Activated CD4-positive, alpha-beta T cell treated with anti-CD3 and anti-CD28 coated beads, Interleukin-2, amount 50 U/mL, for 16 hours (primary cell): ENCODE measurements at places on chromosomes 1 and 21.
A peak's percentile ranks its signal among the peaks of the same experiment; 100 is the strongest.

DNA sequence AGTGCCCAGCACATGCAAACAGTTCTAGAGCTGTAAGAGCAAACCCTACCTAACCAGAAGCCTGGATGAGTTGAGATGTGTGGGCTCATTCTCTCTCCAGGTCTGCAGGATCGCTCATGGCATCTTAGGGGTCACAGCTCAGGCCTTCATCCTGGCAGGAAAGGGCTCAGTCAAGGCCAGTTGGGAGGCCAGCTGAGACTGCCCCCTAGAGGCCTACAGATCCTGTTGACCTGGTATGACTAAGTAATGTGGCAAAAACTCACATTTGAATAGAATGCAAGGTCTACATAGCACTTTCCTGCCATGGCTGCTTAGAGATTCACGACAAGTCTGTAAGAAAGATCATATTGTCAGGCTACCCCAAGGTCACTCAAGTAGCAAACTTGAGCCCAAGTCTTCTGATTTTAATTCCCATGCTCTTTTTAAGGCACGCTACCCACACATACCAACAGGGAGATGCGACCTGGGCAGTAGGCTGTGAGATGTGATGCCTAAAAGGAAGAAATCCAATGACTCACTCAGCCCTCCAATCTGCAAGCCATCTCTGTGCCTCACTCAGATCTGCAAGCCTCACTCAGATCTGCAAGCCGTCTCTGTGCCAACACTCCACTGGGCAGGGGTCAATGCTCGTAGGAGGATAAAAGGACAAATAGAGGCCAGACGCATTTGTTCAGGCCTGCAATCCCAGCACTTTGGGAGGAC, 5.1 kb upstream of the CAPN8 start:
- DNase-seq = peak; percentile 23

DNA sequence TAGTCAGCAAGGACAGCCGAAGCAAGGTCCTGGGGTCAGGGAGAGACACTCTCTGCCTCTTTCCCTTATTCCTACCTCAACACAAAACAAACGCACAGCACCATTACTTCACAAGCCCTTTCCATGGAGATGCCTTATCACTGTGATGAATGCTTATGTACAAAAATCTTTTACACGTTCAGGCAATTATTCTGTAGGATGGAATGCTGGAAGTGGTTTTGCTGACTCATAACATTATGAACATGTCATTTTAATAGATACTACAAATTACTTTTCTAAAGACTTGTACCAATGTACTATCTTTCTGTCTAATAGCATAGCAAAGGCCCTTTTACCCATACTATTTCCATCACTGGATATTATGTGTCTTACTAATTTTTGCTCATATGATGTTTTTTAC, 98.4 kb downstream of the TTLL7 start:
- DNase-seq = no peak

DNA sequence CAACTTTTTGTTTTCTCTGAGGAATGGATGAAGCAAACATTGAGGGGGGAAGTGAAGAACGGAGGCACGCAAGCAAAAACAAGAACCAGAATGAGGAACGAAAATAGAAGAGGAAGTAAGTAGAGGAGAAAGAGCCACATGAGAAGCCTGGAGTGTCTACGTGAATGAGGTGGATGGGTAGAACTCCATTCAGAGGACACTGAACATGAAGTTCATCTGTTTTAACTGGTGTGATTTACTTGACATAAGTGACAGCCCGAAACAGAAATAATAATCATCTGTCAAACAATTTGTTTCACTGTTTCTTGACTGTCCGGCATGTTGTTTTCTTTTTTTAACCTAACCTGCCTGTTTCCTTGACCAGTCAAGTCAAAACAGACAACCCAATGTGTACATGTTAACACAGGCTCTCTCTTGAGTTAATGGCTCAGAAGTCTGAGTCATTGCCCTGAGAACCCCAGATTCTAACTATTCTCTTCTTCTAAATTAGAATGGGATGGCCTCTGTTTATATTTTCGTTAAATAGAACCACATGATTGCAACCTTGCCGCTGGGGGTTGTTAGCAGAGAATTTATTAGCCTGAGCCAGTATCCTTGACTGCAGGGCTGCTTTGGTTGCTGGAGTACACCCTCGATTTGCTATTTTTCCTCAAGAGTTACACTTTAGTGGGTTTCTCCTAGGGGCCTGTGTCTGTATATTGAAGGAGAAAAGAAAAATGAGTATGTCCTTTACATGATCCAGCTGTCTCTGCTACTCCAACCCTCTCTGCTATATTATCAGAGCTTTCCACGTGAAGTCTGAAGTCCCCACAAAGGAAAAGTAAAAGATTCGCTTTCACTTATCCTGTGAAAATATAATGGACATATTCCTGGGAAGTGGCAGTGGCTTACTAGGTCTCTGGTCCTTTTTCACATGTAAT, 151.7 kb downstream of the ZC3H11B start:
- DNase-seq = peak; percentile 25

- DNase-seq = peak; percentile 94
Observed at GRCh38 chr1:1630191-1630964, 1.6 kb upstream of the MMP23B start.

GRCh38 chr1:10160907-10161490, 49.4 kb upstream of the KIF1B start:
- DNase-seq = no peak

- DNase-seq = no peak
Observed at GRCh38 chr1:29689372-29690030, 453.2 kb downstream of the PTPRU start.

DNA sequence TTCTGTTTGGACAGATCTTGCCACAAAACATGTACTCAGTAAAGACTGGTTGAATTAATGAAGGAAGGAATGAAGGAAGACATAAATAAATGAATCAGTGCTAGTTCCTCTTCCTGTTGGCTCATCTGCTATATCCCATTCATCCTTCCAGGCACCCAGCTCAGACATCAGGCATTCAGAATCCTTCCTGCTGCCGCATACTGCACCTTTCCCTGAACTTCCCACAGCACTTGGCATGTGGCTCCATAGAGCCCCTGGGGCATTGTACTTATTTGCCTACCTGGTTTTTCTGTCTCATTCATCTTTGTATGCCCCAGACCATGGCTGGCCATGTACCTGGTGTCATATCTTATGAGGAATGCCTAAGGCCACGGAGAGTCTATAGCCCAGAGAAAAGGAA, 34.4 kb upstream of the ZNF648 start:
- no peak for DNase-seq

- DNase-seq = no peak
Observed at GRCh38 chr1:196381544-196381943, 226.7 kb downstream of the KCNT2 start.

DNA sequence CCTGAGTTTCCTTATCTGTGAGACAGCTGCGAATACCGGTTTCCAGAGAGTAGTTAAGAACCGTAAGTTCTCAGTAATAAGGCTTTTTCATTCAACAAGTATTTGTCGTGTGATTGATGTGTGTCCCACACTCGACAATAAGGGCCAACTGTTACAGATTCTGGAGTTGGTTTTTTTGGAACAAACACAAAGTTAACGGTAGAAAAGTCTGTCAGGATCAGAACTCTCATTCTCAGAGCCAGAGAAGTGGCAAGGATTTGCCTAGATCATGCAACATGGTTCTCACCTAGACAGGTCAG, 837 bp downstream of the NUDC start:
- DNase-seq = no peak

- no peak for DNase-seq
Observed at GRCh38 chr1:18816808-18817207, 42.7 kb downstream of the TAS1R2 start.
